Activated CD4-positive, alpha-beta T cell treated with anti-CD3 and anti-CD28 coated beads, Interleukin-2, amount 10 ng/mL, durations not matched to agents 7 days and 5 days (primary cell): ENCODE measurements at places on chromosomes 11 and 22.

DNA sequence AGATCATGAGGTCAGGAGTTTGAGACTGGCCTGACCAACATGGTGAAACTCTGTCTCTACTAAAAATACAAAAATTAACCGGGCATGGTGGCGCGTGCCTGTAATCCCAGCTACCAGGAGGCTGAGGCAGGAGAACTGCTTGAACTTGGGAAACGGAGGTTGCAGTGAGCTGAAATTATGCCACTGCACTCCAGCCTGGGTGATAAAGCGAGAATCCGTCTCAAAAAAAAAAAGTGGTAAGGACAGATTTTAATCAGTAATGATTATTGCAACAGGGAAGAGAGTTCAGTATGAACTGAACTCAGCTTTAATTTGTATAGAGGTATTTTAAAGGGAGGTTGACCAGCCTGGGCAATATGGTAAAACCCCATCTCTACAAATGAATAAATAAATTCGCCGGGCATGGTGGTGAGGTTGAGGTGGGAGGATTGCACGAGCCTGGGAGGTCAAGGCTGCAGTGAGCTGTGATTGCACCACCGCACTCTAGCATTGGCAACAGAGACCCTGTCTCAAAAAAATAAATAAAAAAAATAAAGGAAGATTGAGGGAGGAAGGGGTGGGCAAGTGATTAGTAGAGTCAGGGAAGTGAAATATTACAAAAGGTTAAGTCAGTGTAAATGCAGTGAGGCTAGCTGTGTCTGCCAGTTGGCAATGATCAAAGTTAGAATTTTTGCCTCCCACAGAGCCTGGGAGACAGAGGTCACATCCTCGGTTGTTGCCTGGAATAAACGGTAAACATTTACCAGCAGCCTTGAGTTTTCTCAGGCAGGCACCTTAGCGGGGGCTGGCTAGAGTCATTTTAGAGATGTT, 2.6 kb upstream of the MCM5 start:
- DNase-seq = no peak

DNA sequence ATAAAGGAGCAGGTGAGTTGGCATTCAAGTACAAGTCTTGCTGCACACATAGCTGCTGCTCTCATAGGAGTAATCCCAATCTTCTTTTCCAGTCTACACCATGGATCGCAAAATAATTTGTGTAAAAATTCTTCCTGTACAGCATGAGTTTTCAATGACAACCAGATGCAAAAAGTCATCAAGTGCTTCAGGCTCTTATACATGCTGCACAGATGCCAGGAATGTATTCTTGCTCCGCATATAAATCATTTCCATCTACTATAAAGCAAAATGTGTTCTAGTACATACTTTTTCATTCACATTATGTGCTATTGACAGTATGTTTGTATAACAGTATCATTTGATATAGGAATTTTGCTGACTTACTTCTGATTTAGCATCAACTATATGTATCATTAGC, 35.4 kb downstream of the NXPE2 start:
- no peak for DNase-seq

- peak; percentile 87 for DNase-seq
Measured at GRCh38 chr22:30265823-30266444, 717 bp downstream of the OSM start.

DNA sequence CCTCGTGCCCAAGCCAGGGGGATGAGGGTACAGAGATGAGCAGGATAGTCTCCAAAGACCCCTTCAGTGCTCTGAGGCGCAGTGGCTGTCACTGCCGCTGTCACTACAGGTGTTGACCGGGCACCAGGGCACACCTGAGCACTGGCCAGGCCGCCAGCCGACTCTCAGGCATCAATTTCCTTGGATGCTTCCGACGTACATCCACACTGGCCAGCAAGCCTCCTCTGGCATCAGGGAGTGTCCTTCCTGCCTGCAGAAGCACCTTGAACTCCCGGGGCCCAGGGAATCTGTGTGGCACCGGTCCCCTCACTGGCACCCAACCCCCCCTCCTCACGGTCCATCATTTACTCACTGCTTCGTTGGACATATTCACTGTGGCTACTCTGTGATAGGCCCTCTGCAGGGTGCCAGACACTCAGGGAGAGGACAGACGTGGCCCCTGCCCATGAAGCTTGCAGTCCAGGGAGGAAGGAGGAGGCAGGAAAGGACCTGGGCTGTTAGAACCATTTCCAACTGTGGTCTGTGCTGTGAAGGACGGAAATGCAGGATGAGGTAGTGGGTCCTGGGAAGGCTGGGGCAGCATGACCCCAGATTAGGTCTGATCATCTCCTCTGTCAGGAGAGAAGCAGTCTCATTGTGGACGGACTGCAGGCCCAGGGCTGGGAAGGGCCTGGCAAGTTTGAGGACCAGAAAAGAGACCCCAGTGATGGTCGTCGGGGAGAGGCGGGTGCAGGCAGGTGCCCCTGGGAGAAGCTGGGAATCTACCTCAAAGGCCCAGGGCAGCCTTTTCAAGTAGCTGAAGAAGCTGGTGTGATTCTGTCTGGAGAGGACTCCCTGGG, 46.3 kb upstream of the ANO1 start:
- no peak for DNase-seq

GRCh38 chr11:92846491-92847125, 122.8 kb upstream of the MTNR1B start:
- DNase-seq = no peak

- no peak for DNase-seq
Measured at GRCh38 chr11:65952052-65952521, 6.8 kb downstream of the TSGA10IP start.

DNA sequence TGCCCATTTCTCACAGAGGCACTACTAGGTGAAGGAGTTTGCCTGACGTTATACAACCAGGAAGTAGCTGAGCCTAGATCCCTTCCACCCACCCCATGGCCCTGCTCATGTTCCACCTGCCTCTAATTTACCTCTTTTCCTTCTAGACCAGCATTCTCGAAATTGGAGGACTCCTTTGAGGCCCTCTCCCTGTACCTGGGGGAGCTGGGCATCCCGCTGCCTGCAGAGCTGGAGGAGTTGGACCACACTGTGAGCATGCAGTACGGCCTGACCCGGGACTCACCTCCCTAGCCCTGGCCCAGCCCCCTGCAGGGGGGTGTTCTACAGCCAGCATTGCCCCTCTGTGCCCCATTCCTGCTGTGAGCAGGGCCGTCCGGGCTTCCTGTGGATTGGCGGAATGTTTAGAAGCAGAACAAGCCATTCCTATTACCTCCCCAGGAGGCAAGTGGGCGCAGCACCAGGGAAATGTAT, 14.1 kb downstream of the PIK3IP1 start:
- DNase-seq = no peak

GRCh38 chr11:46492532-46492931, 101.0 kb upstream of the CHRM4 start:
- DNase-seq = no peak

DNA sequence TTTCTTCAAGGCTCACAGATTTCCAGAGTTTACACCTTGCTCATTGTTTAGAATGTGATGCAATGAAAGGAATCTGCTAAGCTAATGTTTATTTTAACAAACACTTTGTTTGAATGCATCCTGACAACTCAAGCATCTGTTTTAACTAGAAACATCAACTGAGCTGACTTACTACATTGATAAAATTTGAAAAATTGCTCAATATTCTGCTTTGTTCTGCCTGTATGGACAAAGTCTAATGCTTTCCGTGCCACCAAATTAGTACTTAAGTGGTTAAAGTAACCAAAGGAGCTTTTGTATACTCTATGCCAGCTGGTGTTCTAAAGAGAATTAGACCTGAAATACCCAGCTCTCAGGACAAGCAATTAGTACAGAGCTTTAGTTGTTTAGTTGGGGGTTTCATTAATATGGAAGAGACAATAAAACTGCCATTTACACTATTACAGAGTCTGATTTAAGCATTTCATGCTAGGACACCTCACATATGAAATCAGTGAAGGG, 105.2 kb downstream of the MAML2 start:
- no peak for DNase-seq

DNA sequence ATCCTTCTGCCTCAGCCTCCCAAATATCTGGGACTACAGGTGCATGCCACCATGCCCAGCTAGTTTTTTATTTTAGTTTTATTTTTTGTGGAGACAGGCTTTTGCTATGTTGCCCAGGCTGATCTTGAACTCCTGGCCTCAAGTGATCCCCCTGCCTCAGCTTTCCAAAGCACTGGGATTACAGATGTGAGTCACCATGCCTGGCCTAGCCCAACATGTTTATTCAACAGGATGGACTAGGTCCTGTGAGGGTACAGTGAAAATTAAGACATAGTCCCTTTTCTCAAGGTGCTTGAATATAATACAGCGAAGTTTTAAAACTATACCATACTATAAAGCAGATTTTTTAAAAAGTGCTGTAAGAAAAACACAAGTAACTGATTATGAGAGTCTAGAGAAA, 45.2 kb upstream of the EED start:
- no peak for DNase-seq

DNA sequence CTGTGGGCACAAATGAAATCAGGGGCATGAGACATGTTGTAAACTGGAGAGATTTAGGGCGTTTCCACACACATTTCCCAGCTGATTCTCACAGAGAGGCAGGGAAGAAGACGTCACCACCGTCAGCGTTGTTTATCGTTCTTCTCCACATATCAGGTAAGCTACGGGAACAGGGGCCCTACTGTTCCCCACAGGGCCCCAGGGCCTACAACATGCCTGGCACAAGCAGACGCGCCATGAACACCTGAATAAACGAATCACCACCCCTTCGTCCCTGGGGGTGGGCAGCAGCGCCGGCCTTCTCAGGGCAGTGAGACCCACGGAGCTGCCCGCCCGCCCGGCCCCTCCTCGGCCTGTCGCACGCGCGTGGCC, 342 bp downstream of the EFCAB6 start:
- peak; percentile 13 for DNase-seq

DNA sequence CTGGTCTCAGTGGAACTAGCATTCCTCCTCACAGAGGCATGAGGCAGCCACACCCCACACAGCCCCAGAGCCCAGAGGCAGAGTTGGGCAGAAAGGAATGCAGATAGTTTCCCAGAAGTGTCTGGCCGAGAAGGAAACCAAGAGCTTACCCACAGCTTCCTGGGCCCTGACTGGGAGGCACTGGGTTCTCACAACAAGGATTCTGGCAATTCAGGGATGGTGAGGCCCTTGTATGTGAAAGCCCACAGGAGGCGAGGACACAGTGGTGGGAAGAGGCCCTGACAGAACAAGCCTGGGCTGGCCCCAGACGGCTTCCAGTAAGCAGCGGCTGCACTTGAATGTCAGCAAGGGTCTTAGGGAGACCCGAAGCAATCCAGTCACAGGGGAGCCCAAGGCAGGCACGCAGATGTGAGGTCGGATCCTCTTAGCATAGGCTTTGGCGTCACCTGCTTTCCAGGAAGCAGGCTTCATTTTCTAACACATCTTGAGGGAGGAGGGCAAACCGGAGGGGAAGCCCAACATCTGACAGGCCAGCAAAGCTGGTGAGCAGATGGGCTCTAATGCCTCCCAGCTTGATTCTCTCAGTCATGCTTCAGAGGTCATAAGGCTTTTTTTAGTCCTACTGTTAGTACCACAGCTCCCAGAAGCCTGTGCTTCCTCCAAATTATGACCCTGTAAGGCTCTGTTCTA, 78.3 kb upstream of the AKIP1 start:
- DNase-seq = no peak

- DNase-seq = no peak
Measured at GRCh38 chr22:32693102-32693501, 108.4 kb upstream of the TIMP3 start.

DNA sequence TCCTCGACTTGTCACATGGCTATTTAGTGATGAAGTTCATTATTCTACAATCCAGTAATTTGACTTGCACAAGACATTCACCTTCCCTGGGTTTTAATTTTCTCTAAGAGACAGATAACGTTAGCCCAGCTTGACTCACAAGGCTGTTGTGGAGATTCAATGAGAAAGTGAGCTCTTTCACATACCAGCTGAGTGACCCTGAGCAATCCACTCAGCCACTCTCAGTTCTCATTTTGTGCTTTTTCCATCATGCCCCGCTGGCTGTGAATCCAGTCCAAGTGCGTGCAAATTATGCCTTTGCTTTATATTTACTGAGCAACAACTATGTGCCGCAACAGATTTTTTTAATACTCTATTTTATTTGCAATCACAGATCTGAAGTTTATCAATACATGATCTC, 176.5 kb downstream of the LARGE1 start:
- DNase-seq = no peak

DNA sequence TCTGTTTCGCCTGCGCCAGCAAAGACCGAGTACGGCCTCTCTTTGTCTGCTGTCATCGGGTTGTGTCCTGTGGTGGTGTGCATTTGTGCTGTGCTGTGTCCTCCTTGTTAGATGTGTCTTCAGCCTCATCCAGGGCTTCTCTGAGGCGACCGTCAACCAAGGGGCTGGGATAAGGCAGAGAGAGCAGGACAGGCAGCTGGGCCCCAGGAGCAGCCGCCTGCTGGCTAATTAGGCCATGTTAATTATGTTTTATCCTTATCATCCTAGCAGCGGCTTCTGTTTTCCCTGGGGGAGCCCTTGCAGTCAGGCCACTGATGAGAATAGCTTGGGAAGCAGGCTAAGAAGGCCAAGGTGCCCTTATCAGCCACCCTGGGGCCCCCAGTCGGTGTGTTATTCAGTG, 40.7 kb upstream of the TTC12 start:
- no peak for DNase-seq

- no peak for DNase-seq
Measured at GRCh38 chr11:71071736-71072509, 180.5 kb downstream of the SHANK2 start.

DNA sequence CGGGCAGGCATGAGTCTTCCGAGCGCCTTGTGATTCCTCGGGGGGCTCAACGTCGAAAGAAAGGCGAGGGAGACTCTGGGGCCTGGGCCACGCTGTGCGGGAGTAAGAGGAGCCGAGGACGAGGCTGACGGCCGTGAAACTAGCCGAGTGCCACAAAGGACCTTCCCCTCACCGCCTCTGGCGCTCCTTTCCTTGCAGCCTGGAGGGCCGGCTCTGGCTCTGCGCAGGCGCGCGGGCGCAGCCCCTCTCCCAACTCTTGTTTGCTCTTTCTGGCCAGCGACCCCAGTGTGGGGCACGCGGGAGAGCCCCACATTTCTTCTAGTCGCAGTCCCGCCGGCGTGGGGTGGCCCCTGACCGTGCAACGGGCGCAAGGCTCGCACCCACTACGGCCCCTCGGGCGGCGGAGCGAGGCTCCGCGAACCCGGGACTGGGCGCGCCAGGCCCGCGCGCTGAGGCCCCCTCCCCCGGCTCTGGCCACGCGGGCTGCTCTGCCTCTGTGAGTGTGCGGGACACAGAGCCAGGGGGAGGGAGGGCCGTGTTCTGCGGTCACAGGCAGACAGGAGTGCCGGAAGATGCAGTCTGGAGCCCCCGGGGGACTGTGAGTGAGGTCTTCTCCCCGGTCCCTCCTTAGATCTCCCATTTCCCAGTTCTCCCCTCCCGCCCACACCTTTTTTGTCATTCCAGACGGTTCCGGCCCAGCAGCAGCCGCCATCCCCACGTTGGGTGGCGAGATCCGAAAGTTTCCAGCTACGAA, 1.0 kb upstream of the TOB2 start:
- DNase-seq = peak; percentile 61

GRCh38 chr22:26983311-26983710, 325.9 kb downstream of the MIAT start:
- DNase-seq = no peak

GRCh38 chr22:44391015-44391414, 78.3 kb upstream of the SHISAL1 start:
- DNase-seq = no peak
